ENCODE measurements at places on chromosomes 5 and 9.

DNA sequence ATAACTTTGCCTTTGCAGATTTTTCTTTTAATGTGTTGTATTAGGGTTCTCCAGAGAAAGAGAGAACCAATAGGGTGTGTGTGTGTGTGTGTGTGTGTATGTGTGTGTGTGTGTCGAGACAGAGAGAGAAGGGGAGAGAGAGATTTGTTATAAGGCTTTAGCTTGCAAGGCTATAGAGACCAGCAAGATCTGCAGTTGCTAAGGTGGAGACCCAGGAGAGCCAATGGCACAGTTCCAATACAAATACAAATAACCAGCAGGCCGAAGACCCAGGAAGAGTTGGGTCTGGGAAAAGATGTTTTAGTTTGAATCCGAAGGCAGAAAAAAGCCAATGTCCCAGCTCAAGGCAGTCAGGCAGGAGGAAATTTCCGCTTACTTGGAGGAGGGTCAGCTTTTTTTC is 23.0 kb downstream of the TMOD1 start:
- no peak for DNase-seq

- DNase-seq, result no peak
Observed at GRCh38 chr5:102961671-102962070, 158.3 kb downstream of the GIN1 start.

DNA sequence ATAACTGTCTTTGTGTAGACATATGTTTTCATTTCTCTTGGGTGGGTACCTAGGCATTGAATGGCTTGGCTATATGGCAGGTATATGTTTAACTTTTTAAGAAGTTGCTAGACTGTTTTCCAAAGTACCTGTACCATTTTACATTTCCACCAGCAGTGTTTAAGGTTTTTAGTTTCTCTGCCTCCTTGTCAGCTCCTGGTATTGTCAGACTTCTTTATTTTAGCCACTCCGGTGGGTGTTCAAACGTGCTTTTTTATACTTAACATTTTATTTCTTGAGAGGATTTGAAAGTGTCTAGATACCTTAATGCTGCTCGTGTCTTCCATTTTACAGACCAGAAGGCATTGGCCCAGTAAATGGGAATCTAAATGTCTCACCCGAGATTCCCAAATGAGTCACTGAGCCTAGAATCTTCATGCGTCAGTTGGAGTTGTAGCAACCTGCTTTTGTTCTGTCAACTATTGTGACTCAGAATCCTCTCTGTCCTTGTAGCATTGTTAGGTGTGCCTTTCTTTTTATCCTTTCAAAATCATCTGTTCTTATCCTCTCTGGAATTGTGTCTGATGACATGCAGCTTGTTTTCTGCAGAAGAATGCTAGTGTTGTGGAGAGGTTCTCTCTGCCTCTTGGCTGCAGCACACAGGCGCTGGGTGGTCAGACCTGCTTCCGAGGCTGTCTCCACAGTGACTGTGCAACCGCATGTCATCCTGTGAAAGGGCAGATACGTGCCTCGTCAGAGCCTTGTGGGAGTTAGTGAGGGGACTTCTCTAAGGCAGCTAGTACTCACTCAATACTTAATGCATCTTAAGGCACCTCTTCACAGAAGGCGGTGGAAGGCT is 291.8 kb downstream of the AOPEP start:
- no peak for DNase-seq

DNA sequence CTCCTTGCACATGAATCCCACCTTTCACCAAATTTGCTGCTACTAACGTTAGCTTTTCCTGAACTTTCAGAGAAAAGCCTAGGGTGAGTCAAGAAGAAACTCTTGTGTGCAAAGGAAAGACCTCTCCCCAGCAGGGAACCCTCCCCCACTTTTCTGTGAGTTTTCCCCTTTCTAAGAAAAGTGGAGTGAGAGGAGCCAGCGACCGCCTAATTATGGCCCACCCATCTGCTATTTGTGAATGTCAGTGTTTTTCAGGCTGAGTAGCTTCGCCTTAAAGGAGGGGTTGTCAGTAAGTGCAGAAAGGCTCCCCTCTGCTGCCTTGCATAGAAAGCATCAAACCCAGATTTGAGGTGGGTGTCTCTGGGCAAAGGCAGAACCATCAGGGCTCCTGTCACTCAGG is 46.8 kb upstream of the SPOCK1 start:
- DNase-seq, result no peak

- no peak for DNase-seq
Observed at GRCh38 chr5:431001-431710, 11.8 kb upstream of the EXOC3 start.

GRCh38 chr5:150068961-150069645 is 17.3 kb downstream of the CSF1R start:
- DNase-seq, result no peak

- DNase-seq, result no peak
Observed at GRCh38 chr9:120741701-120742100, 27.4 kb upstream of the MEGF9 start.

DNA sequence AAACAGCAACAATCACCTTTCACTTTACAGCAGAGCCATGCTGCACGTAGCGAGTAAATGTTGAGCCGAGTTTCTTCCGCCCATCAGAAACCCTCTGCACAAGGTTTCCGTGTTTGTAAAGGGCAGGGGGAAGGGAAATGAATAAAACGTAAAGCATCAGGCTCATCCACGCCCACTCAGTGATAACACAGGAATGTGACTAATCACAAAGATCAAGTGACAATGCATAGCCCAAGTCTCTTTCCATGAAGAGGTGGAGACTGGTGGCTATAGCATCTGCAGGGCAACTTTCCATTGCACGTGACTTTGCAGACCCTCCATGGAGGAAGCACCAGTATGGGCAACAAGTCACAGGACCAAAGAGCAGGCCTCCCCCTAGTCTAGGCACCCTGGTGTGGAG is 56.6 kb downstream of the CAMSAP1 start:
- no peak for DNase-seq

GRCh38 chr9:104177003-104177611 is 83.0 kb downstream of the SMC2 start:
- peak; percentile 35 for DNase-seq

GRCh38 chr5:158100373-158100888 is 241.5 kb upstream of the CLINT1 start:
- no peak for DNase-seq

GRCh38 chr9:127723444-127723843 is 7.6 kb downstream of the TTC16 start:
- DNase-seq, result no peak

- DNase-seq, result no peak
Observed at GRCh38 chr9:130996676-130997394, 12.1 kb upstream of the LAMC3 start.

GRCh38 chr9:134396825-134397224 is 70.6 kb downstream of the RXRA start:
- DNase-seq, result no peak

Data from NCI-H1417 treated with DMSO at 0.1 percent for 48 hours (cell line).